Breast epithelium (tissue), 4 donors: ENCODE measurements at places on chromosomes 1 and 21.
A peak's percentile ranks its signal among the peaks of the same experiment; 100 is the strongest.

GRCh38 chr1:226351709-226352108 lies 42.7 kb upstream of the LIN9 start:
- H3K27me3 ChIP-seq, result no peaks in the 10 kb centered on the region
- no peaks in the 10 kb centered on the region for H3K36me3 ChIP-seq
- no peak for DNase-seq
- no peak overlapping the region for H3K4me3 ChIP-seq

- no peaks in the 10 kb centered on the region for H3K36me3 ChIP-seq
- DNase-seq, result no peak
- H3K4me1 ChIP-seq, result no peaks in the 10 kb centered on the region
- H3K4me3 ChIP-seq, result no peak overlapping the region
- H3K27me3 ChIP-seq, result no peaks in the 10 kb centered on the region
Observed at GRCh38 chr1:215113776-215114153, 31.2 kb downstream of the KCNK2 start.

- no peak overlapping the region for H3K4me3 ChIP-seq
- H3K27ac ChIP-seq, result no peak overlapping the region
- peaks cover 6% of the 10 kb centered on the region for H3K36me3 ChIP-seq
- H3K4me1 ChIP-seq, result no peaks in the 10 kb centered on the region
- H3K27me3 ChIP-seq, result no peaks in the 10 kb centered on the region
Observed at GRCh38 chr1:150836129-150836773, 28.2 kb upstream of the CTSK start.

- H3K4me3 ChIP-seq, result no peak overlapping the region
- no peaks in the 10 kb centered on the region for H3K36me3 ChIP-seq
- H3K4me1 ChIP-seq, result no peaks in the 10 kb centered on the region
Observed at GRCh38 chr1:92662048-92662447, 122.9 kb downstream of the EVI5 start.

GRCh38 chr1:246107516-246108277 lies 399.4 kb downstream of the SMYD3 start:
- no peak overlapping the region for H3K27ac ChIP-seq
- no peak overlapping the region for H3K4me3 ChIP-seq
- DNase-seq, result no peak
- H3K27me3 ChIP-seq, result no peaks in the 10 kb centered on the region

DNA sequence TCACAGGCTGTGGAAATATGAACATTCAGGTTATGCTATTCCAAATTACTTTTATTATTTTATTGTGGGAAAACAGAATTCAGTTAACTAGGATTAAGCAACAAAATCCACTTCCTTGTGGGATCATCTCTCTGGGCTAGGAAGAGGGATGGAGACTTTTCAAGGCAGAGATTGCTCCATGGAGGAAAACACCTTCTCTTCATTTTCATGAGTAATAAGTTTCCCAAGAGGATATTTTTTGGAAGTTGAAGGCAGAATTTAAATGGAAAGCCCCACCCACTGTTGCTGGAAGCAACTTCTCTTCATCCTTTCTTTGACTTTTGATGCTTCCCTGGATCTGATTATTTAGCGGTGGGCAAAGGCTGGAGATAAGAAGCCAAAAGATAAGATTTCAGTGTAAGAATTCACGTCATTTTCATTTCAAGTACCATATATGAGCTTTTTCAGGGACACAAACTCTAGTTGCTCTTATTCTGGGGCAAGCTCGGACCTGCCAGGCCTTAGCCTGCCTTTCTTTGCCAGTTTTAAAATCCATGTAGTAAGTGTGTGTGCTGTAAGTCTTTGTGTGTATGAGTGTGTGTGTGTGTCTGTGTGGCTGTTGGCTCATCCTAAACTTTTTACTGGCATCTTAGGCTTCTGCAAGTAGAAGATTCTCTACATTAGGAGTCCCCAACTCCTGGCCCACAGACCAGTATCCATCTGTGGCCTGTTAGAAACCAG lies 11.7 kb upstream of the IL24 start:
- H3K4me3 ChIP-seq, result no peak overlapping the region
- H3K36me3 ChIP-seq, result no peaks in the 10 kb centered on the region
- peak; percentile 54 for DNase-seq
- H3K27ac ChIP-seq, result peak overlapping the region; percentile 48

DNA sequence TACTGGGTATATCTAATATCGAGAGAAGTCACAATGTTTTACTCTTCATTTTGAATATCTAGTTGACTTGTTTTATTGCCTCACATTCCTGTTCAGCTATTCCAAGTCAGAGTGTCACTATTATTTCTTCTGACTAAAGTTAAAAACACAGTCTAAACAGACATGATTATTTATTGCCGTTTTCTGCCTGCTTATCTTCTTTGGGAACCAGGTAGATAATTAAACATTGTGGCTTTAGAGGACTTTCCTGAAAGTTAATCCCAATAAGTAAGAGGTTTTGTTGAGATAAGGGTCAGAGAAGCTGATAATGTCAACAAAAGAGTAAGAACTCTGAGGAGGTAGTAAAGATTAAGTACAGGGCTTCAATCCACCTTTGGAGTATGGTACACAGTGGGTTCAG lies 53.8 kb downstream of the PCNX2 start:
- no peak overlapping the region for H3K4me3 ChIP-seq
- DNase-seq, result no peak
- no peaks in the 10 kb centered on the region for H3K36me3 ChIP-seq
- no peak overlapping the region for H3K27ac ChIP-seq
- no peaks in the 10 kb centered on the region for H3K27me3 ChIP-seq

- no peak overlapping the region for H3K27ac ChIP-seq
- no peak for DNase-seq
- no peak overlapping the region for H3K4me3 ChIP-seq
- no peaks in the 10 kb centered on the region for H3K4me1 ChIP-seq
- H3K27me3 ChIP-seq, result no peaks in the 10 kb centered on the region
- no peaks in the 10 kb centered on the region for H3K36me3 ChIP-seq
Observed at GRCh38 chr1:18482721-18483425, 2.1 kb downstream of the KLHDC7A start.

GRCh38 chr1:48227165-48228013 lies 4.9 kb downstream of the SLC5A9 start:
- H3K36me3 ChIP-seq, result no peaks in the 10 kb centered on the region
- H3K27ac ChIP-seq, result no peak overlapping the region
- H3K27me3 ChIP-seq, result no peaks in the 10 kb centered on the region
- DNase-seq, result no peak
- H3K4me3 ChIP-seq, result no peak overlapping the region

- H3K27ac ChIP-seq, result peak overlapping the region; percentile 90
- H3K27me3 ChIP-seq, result no peaks in the 10 kb centered on the region
- no peaks in the 10 kb centered on the region for H3K36me3 ChIP-seq
- no peak for DNase-seq
- no peak overlapping the region for H3K4me3 ChIP-seq
Observed at GRCh38 chr1:64309431-64309831, 106.0 kb downstream of the UBE2U start.

DNA sequence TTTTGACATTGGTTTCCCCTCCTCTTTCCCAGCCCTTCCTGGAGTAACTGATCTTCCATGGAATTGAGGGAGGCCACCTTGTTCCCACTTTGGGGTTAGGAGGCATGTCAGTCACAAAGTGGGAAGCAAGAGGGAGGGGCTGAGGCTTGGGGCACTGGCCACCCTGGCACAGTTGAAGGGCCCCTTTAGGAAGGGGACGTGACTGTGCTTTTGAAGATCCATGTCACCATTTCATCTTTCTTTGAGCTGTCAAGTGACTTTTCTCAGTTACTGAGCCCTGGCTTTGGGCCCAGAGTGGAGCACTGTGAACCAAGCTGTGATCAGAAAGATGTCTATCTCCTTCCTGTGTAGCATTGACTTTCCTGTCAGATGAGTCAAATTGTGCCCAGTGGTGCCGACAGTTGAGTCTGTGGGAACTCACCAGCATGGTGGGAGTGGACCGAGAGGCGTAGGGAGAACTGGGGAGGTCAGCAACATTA lies 38.5 kb upstream of the TDRD10 start:
- no peaks in the 10 kb centered on the region for H3K4me1 ChIP-seq
- no peak overlapping the region for H3K27ac ChIP-seq
- H3K27me3 ChIP-seq, result no peaks in the 10 kb centered on the region

GRCh38 chr1:34360574-34360973 lies 183.9 kb downstream of the C1orf94 start:
- H3K4me1 ChIP-seq, result no peaks in the 10 kb centered on the region
- H3K4me3 ChIP-seq, result no peak overlapping the region
- no peaks in the 10 kb centered on the region for H3K36me3 ChIP-seq

DNA sequence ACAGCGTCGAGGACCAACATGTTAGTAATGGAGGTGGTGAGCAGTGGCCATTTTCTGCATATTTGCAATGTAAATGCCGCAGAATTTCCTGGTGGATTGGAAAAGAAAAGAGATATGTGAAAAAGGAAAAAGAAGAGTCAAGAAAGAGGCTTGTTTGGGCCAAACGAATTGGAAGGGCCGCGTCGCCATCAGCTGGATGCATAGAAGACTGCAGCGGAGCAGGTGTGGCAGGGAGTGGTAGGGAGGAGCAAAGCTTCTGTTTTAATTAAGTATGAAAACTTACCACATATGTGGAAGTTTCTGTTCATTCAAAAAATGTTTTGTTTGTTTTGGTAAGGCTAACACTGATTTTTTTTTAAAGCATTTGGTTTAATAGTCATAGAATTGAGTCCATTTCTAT lies 690.7 kb downstream of the NCAM2 start:
- no peaks in the 10 kb centered on the region for H3K36me3 ChIP-seq
- no peak overlapping the region for H3K4me3 ChIP-seq
- H3K27me3 ChIP-seq, result no peaks in the 10 kb centered on the region
- no peak for DNase-seq
- H3K4me1 ChIP-seq, result no peaks in the 10 kb centered on the region

DNA sequence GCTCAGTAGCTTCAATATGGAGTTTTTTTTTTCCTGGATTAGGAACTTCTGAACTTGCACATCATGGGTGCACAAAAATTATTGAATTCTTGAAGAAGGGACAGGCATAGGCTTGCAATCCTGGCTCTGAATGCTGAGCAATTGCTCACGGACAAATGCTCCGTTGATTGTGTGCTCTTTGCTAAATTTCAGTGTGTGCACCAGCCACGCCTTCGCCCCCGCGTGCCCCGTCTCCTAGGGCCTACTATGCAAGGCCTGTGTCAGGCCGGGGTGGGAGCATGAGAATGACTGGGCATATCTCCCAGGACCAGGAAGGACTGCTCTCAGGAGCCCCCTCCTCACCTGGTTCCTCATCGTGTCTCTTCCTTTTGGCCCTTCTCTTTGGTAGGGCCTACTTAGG lies 17.4 kb downstream of the IL6R start:
- no peak for DNase-seq
- H3K4me1 ChIP-seq, result peaks cover 64% of the 10 kb centered on the region
- H3K4me3 ChIP-seq, result no peak overlapping the region
- H3K36me3 ChIP-seq, result no peaks in the 10 kb centered on the region
- H3K27me3 ChIP-seq, result no peaks in the 10 kb centered on the region
- peak overlapping the region; percentile 62 for H3K27ac ChIP-seq

- H3K4me1 ChIP-seq, result no peaks in the 10 kb centered on the region
- no peaks in the 10 kb centered on the region for H3K36me3 ChIP-seq
- no peaks in the 10 kb centered on the region for H3K27me3 ChIP-seq
- no peak for DNase-seq
- no peak overlapping the region for H3K27ac ChIP-seq
Observed at GRCh38 chr1:106698660-106699059, 357.8 kb upstream of the PRMT6 start.

- no peak overlapping the region for H3K4me3 ChIP-seq
- no peak for DNase-seq
- H3K27me3 ChIP-seq, result no peaks in the 10 kb centered on the region
- H3K27ac ChIP-seq, result no peak overlapping the region
Observed at GRCh38 chr1:117653732-117654492, 48.1 kb downstream of the TENT5C start.

GRCh38 chr21:30337276-30337744 lies at the start of gene KRTAP27-1:
TSS of gene KRTAP27-1 (minus strand) at chr21:30337694. CDS start at chr21:30337668, 26 bp downstream.
- no peaks in the 10 kb centered on the region for H3K27me3 ChIP-seq
- no peaks in the 10 kb centered on the region for H3K4me1 ChIP-seq
- H3K27ac ChIP-seq, result no peak within 1 kb of the TSS
- no peak within 1 kb of the TSS for H3K4me3 ChIP-seq
- DNase-seq, result no peak

DNA sequence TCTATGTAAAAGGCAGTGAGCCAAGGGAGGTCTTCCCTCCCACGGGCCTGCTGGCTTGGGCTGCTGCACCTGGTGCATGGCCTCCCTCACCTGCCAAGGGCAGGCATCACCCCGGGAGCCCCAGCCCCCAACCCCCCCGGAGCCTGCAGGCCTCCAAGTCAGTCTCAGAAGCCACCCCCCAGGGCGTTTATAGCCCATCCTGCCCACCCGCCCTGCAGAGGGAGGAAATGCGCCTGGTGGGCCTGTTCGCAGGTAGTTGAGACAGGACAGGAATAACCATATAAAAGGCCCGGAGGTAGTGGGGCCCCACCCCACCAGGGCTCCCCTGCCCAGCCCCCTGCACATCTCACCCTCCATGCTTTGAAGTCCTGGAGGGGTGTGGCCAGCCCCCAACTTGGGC lies 18.2 kb upstream of the ARF1 start:
- H3K4me3 ChIP-seq, result no peak overlapping the region
- no peaks in the 10 kb centered on the region for H3K4me1 ChIP-seq
- H3K36me3 ChIP-seq, result no peaks in the 10 kb centered on the region

DNA sequence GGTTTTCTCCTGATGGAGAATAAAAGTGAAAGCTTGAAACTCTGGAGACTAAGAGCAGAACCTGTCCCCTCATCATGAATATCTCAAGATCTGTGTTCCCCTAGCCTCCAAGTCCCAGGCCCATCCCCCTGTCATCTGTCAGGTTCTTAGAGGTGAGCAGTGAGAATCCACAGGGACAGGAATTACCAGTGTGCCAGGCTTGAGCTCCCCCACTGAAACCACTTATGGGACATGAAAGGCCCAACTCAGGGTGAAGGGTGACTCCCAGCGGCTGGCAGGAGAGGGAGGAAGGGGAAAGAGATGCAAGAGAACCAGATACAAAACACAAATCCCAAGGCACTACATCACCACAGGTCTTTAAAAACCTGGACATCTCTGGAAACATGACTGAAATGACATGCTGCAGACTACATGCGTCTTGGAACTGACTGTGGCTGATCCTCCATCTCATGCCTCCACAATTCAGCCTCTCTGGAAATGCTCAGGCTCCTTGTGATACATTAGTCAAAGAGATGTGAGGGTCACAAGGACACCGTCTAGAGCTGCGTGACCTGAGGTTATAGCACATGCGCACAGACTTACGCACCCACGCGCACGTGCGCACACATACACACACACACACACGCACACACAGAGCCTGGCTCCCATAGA lies 6.8 kb upstream of the LY9 start:
- H3K4me1 ChIP-seq, result no peaks in the 10 kb centered on the region
- no peak overlapping the region for H3K27ac ChIP-seq
- no peaks in the 10 kb centered on the region for H3K36me3 ChIP-seq
- H3K27me3 ChIP-seq, result no peaks in the 10 kb centered on the region
- no peak overlapping the region for H3K4me3 ChIP-seq
- DNase-seq, result no peak
